Muscle of leg (tissue), 16 donors: ENCODE measurements at places on chromosomes 12 and 14. TPM values are rescaled to one million over a fixed set of nuclear protein-coding genes. Genes with fewer than 3 reads are reported as not detected.

The CRACR2A gene
- 1.3 TPM for total RNA-seq

GRCh38 chr14:90726656-90727055 is 89.6 kb downstream of the TTC7B start:
- H3K36me3 ChIP-seq: peaks cover 9% of the 10 kb centered on the region
- DNase-seq: peak; percentile 77
- H3K27ac ChIP-seq: no peak overlapping the region
- H3K4me1 ChIP-seq: peaks cover 6% of the 10 kb centered on the region
- H3K27me3 ChIP-seq: no peaks in the 10 kb centered on the region

DNA sequence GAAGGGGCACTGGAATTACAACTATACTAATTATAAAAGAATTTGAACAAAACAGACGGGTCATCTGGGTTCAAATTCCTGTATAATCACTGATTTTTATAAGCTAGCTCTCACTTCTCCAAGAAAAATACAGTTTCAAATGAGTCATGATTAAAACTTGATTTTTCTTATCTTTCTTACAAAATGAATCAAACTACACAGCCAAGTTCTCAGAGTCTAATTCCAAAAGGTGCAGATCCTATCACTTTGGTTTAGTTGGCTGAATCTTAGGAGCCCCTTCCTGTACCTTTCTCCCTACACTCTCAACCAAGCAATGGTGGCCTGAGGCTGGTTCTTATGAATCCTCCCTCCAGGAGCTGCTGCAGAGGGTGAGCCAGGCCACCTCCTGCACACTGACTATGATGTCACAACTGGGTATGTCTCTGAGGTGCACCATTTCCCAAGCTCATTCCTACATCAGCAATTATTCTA is 43.8 kb upstream of the BMP4 start:
- H3K27me3 ChIP-seq: no peaks in the 10 kb centered on the region
- H3K4me3 ChIP-seq: no peak overlapping the region
- H3K36me3 ChIP-seq: no peaks in the 10 kb centered on the region

The RAD9B gene
- 3.5 TPM for total RNA-seq

The KCNA5 gene
- total RNA-seq: 2.9 TPM

DNA sequence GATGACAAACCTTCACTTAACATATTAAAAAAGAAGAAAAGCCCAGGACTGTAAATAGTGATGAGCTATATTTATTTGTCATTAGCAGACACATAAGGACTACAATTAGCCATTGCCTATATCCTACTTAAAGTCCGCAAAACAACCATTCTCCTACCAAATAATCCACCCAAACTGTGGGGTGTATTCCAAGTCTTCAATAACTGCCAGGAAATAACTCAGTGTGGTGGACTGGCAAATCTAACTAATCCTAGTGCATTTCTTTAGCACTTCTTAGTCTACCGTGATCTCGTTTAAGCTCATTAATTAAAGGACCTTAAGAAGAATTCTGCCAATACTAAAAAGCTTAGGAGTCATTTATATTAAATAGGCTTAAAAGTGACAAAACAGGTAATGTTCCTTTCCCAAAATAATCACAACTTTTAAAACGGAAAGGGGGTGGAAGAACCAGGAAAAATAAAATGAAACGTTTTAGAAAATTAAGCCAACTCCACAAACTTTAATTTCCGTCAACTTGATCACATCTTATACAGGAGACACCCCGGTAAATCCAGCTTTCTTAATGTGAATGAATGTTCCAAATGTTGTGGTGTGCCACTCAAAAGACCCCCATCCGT is 1.8 kb downstream of the NOVA1 start:
- peak; percentile 60 for DNase-seq
- no peaks in the 10 kb centered on the region for H3K36me3 ChIP-seq
- H3K4me1 ChIP-seq: no peaks in the 10 kb centered on the region

DNA sequence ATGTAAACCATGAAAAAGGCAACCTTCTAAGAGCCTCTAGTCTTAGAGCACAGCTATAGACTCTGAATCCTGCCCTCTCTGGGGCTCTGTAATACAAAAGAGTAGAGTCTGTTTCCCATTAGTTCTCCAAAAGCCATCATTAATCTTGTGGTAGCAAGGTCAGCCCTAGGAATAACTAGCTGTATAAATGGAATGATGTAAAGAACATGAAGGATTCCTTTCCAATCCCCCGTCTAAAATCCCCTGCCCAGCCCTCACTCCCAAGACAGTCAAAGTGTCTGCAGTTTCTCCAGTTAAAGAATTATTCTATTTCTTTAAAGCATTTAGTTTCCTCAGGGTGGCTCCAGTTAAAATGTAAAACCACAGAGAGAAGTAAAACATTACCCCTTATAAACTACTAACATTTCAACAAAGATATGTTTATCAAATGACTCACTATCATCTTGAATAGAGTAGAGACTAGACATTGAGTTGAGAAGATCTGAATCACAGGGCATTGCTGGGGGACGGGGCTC is 104.2 kb downstream of the ST8SIA1 start:
- DNase-seq: peak; percentile 47
- no peaks in the 10 kb centered on the region for H3K27me3 ChIP-seq
- no peak overlapping the region for H3K27ac ChIP-seq
- H3K4me3 ChIP-seq: no peak overlapping the region
- no peaks in the 10 kb centered on the region for H3K36me3 ChIP-seq

DNA sequence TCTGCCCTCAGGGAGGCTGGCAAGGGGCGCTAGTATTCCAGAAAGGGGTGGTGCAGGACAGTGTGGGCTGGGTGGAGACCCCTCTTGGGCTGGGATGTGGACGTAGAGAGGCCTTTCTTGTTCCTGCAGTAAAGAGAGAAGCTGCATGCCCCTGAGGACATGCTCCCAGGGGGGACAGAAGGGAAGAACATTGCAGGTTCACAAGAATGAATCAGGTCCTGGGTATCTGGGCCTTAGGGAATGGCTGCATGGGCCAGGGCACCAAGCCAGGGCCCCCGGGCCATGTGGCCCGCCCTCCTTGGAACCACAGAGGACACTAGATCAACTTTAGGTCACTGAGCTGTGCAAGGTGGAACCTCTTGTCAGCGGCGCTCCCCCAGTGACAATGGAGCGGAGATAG is 51.8 kb downstream of the ZNF664 start:
- H3K36me3 ChIP-seq: no peaks in the 10 kb centered on the region
- H3K27me3 ChIP-seq: no peaks in the 10 kb centered on the region
- no peak for DNase-seq

The RFX4 gene
- 0.09 TPM for total RNA-seq

The TBC1D30 gene
- 0.98 TPM for total RNA-seq

- H3K4me3 ChIP-seq: no peak overlapping the region
- H3K27ac ChIP-seq: peak overlapping the region; percentile 60
- DNase-seq: no peak
- no peaks in the 10 kb centered on the region for H3K27me3 ChIP-seq
These were observed 27.5 kb downstream of the ZC2HC1C start for GRCh38 chr14:75096959-75097358.

The MGP gene
- 500 TPM for total RNA-seq
